ENCODE measurements at places on chromosomes 6 and 20. TPM values are rescaled to one million over a fixed set of nuclear protein-coding genes. Genes with fewer than 3 reads are reported as not detected.

BFSP1 gene
- total RNA-seq: 1.3 TPM

C20orf204 gene
- 2.4 TPM for total RNA-seq

MANEA gene
- 15.6 TPM for total RNA-seq

DNA sequence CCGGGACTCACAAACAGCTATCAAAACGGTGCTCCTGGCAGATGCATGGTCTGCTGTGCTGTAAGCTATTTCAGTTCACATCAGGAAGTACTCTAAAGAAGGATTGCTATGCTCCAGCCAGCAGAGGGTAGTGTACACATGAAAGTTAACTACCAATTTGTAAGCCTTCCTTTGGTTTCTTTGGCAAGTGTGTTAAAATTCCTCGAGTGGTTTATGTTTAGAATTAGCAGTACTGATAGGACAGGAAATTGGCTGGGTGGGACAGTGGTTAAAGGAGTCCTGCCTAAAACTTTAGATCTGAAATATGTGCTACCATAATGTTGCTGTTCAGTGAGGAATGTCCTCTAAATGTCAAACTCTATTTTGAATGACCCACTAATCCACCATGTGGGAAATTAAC lies 47.4 kb downstream of the TRMT11 start:
- peak; percentile 95 for DNase-seq

DNA sequence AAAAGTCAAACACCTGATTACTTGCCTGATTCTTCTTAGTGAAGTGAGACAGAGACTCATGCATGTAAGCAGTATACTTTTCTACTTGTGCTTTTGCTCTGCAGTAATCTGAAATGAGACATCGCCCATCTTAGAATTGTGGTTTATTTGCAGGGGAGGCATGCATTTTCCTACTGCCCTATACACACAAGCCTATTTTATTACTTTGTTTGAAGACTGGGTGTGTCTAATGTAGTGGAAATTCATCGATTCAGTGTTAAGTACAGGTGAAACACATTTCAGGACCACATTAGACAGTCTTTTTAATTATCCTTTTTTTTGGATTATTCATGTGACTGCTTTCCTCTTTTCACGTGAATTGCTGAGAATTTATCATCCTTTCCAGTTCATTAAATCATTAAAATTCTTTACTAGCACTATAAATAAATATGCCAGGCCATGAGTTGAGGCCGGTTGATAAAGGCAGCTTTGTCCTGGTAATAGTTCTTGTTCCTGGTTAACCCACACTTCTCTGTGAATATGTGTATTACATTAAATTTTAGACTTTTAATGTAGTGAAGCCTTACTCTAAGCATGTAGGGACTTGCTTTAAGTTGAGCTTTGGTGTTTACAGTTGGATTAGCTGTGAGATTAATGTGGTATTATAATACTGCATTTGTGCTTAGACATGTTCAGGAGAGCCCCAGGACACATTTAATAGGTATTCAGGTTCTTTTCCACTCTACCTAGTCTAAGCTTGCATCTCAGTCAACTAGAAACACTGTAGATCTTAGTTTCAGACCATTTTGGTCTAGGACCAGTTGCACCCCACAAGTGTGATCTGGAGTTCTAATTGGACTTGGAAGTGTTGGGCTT lies 10.8 kb upstream of the BTBD3 start:
- DNase-seq: no peak

DNA sequence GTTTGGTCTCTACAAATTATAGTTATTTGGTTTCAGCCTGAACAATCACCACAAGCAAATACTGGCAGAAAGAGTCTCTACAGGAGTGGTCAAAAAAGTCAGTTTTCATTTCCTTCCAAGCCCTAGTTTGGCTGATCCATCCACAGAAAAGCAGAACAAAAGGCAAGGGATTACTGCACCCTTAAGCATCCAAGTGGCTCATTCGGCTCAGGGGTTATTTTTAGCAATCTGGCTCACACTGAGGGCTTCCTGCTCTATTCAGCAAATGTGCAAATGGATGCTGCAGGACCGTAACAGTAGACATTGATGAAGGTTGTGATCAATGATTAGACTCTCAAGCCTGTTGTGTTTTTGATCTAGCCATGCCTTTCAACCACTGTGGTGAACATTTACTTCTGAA lies 62.2 kb upstream of the FABP7 start:
- no peak for DNase-seq

- DNase-seq: no peak
These were observed 69.4 kb upstream of the FBXL4 start for GRCh38 chr6:99017150-99017549.

OLIG3 gene
- total RNA-seq: not detected

HLA-DRB5 gene
- total RNA-seq: 2.8 TPM

AGER gene
- total RNA-seq: 13.0 TPM

DNA sequence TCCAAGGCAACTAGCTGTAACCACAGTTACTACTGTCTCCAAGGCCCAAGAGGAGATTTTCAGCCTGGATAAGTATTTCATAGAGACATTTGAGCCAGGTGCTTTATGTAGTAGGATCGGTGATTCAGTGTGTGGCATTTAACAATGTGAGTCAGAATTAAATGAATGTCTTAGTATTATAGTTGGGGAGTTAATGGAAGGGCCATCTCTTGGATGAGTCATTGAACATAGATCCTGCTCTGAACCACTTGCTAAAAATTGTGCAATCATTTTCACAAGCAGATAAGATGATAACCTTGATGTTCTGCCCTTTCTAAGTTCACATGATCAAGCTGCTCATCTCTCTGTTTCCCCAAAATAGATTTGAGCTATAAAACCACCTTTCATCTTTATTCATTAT lies 668.9 kb upstream of the CITED2 start:
- DNase-seq: no peak
